ENCODE measurements at places on chromosomes 4 and X.

DNA sequence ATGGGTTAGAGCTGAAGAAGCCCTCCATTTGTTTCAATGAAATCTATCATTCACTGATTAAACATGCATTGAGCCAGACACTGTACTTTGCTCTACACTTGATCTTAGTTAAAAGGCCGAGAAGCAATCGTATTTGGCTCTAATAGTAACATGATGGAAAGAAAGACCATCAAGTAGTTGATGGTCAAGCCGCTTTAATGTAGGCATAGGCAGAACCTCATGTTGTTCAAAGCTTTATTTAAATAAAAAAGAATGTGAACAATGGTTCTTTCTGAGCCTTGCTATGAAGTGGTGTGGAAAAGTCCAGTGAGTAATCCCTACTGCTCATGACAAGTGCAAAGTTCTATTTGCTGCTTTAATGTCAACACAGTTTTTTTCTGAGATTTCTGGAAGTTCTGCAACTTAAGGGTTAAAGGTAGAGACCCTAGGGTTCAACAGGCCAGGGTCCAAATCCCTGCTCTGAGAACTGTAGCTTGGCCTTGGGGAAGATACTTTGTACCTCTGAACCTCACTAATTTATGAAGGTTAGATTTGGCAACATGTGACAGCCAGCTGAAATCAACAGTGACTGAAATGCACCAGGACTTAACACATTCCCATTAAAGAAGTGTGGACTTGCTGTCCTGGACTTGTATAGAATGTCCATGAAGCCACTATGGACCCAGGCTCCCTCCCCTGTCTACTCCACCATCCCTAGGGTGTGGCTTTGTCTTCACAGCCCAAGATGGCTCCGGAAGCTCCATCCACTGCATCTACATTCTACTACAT, 17.9 kb upstream of the LAP3 start:
- DNase-seq, result no peak

DNA sequence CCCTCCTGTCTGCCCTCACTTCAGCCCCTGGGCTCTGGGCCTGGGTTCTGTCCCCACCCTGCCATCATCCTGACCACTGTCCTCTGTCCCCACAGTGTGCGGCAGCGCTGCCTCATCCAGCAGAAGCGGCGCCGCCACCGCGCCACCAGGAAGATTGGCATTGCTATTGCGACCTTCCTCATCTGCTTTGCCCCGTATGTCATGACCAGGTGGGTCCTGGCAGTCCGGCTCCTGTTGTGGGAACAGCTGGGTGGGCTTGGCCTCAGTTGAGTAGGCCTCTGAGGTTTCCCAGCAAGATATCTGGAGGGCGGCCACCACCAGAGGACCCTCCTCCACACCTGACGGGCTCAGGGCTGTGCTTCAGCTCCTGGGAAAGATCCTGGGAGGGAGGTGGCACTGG, 2.2 kb downstream of the GPR78 start:
- no peak for DNase-seq

GRCh38 chrX:47200385-47201150, 6.9 kb downstream of the UBA1 start:
- no peak for DNase-seq

DNA sequence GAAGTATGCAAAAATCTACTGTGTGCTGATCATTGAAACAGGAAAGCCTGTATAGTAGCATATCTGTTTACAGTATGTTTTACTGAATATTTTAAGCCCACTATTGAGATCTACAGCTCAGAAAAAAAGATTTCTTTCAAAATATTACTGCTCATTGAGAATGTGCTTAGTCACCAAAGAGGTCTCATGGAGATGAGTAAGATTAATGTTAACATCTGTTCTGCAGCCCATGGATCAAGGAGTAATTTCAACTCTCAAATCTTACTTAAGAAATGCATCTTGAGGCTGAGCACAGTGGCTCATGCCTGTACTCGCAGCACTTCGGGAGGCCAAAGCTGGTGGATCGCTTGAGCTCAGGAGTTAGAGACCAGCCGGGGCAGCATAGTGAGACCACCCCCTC, 3.3 kb downstream of the RNF4 start:
- no peak for DNase-seq

- no peak for DNase-seq
Observed at GRCh38 chr4:173448103-173448502, 49.2 kb upstream of the SCRG1 start.

DNA sequence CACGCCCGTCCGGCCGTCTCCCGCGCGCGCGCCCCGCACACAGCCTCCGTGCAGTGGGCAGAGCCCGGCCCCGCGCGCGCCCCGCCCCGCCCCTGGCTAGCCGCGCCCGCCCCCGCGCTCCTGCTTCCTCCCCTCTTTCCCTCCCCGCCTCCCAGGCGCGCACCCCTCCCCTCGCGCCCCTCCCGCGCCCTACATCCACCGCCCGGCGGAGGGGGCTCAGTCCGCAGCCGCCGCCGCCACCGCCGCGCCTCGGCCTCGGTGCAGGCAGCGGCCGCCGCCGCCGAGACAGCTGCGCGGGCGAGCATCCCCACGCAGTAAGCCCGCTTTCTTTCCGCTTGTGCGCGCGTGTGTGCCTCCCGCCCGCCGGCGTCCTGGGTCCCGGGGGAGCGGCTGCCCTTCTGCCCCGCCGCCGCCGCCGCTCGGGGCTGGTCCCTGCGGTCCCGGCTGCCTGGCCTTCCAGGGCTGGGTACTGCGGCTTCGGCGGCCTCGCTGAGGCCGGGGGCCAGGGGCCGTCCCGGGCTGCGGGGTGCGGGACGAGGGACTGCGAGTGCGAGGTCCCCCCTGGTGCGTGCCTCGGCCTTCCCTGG, at the start of gene FHL1:
Gene FHL1 (plus strand): TSS at position 219 of the 587 bp plus-strand sequence.
- peak; percentile 38 for DNase-seq

DNA sequence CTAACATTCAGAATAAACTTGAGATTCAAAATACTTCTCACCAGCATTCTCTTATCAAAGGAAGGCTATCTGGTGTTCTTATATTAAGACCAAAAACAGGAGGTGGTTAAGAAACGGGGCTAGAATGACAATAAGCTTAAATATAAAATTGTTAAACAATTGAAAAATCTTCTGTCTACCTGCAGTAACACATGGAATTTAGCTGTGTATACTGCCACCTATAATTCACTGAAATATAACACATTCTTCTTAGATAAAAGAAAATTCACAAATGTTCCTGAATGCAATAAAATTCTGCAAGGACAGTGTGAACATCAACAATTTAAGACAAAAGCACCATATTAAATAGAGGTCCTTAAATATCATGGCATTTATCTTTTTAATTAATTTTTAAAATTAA, 11.5 kb upstream of the PCDH10 start:
- DNase-seq, result no peak

- no peak for DNase-seq
Observed at GRCh38 chr4:72031868-72032608, at the start of gene NPFFR2. Gene NPFFR2 (plus strand): TSS chr4:72032000. CDS start chr4:72128592, 96,592 bp downstream.

GRCh38 chr4:64248186-64248585, 161.1 kb downstream of the TECRL start:
- DNase-seq, result no peak

DNA sequence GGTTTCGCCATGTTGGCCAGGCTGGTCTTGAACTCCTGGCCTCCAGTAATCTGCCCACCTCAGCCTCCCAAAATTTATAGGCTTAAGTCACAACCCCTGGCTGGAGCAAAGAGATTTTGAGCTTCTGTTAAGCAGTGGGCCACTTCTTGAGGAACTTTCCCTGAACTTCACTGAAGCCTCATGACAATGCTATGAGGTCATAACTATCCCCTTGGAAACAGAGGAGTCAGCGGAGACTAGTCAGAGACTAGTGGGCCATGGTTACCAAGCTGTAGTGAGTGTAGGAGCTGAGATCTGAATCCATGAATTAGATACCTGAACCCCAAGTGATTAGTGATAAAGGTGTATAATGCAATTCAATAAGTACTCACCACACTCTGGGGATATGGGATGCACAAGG, 145.1 kb upstream of the MSX1 start:
- no peak for DNase-seq

- DNase-seq, result no peak
Observed at GRCh38 chr4:31530555-31530954, 810.4 kb downstream of the PCDH7 start.

DNA sequence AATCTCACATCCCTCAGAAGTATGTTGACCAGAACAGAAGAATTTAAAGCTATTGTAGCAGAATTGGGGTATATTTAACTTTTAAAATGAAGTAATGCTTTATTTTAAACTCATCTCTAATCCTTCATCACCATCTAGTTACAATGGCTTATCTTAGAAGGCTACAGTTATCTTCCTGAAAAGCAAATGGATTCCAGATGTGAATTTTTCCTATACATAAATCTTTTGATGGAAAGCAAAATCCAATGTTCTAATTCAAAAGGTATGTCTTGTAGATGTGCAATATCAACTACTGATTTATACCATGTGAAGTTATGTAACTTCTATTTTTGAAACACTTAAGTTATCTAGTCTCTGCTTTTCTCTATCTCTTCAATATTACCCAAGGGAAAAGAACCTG, 47.6 kb downstream of the CCNG2 start:
- no peak for DNase-seq

GRCh38 chrX:56744996-56745395, 16.0 kb downstream of the NBDY start:
- no peak for DNase-seq

GRCh38 chr4:4225915-4226605, 669 bp downstream of the OTOP1 start:
- DNase-seq, result no peak

DNA sequence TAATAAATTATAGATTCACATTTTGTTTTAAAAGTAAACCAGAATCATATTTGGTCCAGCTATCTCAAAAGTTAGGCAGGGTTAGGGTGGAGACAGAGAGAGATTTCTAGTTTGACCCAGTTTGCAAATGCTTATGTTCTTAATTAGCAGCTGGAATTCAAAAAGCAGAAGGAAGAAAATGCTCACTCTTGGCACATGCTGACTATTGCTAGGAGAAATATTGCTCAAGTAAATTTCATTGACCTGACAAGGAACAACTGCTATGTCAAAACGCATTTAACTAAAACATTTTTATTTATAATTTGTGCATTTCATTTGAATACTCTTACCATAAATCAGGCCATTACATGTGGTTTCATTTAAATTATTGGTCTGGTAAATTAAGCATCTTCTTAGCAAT, 131.8 kb downstream of the GLRA3 start:
- DNase-seq, result no peak

GRCh38 chr4:122562449-122562848, 58.4 kb downstream of the IL21 start:
- DNase-seq, result no peak

GRCh38 chr4:25301471-25301870, 11.1 kb upstream of the ZCCHC4 start:
- no peak for DNase-seq

DNA sequence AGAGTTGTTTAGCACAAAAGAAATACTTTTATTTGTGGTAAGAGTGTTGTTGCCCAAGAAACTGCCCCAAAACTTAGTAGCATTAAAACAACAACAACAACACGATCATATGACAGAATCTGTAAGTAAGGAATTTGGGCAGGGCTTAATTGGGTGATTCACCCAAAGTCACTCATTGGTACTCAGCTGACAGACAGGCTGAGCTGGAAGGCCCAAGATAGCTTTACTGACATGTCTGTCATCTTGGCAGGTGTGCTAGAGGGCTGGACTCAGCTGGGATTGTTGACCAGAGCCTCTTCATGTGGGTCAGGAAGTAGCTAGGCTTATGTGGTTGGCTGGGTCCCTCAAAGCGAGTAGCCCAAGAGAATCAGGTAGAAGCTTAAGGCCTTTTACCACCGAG, 52.3 kb downstream of the KIAA0232 start:
- DNase-seq, result no peak

DNA sequence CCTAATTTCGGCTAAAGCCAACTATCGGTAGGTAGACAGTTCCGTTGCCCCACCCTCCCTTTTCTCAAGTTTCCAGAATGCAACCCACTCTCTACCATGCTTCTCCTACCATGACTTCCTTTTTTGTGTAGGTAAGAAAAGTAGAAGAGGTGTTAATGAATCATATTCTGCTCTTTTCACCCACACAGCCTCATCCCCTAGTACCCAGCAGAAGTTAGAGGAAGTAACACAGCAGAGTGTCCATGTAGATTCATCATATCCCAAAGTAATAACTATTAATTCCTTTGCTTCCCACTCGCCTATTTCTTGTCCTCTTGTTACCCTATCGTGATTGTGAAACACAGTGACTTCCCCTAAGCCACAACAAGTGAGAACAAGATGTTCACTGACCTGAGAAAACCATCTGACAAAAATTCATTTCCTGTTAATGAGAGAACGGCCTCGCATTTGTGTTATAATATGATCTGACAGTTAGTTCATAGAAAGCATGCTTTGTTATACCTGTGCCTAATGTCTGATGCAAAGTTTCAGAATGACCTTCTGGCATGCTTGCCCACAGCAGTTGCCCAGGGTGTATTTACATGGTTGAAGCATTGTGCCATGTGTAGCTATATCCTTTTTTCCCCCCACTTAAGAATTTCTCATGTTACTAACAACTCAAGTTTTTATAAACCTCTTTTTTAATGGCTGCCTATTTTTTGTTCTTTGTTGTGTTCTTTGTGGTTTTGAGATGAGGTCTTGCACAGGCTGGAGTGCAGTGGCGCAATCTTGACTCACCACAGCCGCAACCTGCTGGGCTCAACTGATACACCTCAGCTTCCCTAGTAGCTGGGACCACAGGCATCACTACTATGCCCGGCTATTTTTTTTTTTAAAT, 185.6 kb downstream of the RAP1GDS1 start:
- DNase-seq, result peak; percentile 63

DNA sequence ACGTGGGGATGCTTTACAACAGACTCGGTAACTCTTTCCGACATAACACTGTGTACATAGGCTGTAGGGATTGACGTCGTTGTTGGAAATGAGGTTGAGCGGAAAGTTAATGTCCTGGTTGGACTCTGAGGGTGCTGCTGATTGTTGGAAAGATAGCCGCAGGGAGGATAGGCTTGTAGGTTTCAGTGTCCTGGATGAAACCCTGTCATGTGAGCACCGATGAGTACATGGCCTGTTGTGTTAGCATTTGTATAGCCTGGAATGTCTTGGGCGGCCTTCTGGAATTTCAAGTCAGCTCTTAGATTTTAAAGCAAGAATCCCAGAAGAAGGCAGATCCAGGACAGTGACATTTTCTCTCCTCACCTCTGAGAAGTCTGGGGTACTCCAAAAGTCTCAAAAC, 63.3 kb downstream of the TBC1D14 start:
- DNase-seq, result no peak

GRCh38 chrX:21738210-21738949, 19.5 kb downstream of the SMPX start:
- no peak for DNase-seq

- DNase-seq, result no peak
Observed at GRCh38 chr4:155973639-155974475, 20.2 kb upstream of the CTSO start.

DNA sequence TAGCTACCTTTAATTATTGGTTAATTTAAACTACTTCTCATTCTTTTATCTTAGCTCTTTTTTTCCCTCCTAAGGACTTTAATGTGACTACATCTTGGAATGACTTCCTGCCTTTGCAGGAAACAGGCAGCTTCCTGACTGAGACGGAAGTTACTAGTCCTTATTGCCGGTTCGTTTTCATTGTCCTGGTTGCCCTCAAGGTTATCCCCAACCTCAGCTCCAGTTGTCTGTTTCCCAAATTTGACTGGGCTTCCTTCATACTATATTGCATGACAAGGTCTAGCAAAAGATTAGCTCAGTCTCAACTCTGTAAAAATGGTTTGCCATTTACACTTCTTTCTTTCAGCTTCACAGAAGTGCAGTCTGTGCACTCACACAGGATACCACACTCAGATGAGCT, 109.9 kb upstream of the DDX53 start:
- no peak for DNase-seq
